ENCODE measurements at places on chromosomes 16 and 17.

DNA sequence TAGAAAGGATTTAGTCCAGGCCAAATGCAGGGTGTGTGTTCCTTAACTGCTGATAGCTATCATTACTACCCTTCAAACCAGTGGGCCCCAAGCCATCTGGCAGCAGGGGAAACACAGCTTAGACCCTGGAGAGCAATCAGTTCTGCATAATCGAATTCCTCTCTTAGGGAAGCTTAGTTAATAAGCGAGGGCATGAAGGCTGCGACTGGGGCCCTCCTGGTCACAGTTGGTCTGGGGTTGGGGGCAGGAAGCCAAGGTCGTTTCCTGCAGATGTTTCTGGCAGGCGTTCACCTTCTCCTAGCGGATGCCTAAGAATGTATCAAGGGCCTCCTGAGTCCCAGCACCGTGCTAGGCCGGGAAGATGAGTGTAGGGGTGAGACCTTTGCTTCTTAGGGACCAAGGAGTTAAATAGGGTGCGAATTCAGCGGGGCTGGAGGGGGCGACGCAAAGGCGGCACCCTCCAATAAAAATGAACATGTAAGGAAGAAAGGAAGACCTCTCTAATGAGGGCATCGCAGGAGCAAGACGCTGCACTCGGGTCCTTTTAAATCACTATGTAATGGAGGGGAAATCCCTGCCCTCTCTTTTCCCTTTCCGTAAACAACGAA is 16.5 kb upstream of the EEF2K start:
- DNase-seq, result no peak

DNA sequence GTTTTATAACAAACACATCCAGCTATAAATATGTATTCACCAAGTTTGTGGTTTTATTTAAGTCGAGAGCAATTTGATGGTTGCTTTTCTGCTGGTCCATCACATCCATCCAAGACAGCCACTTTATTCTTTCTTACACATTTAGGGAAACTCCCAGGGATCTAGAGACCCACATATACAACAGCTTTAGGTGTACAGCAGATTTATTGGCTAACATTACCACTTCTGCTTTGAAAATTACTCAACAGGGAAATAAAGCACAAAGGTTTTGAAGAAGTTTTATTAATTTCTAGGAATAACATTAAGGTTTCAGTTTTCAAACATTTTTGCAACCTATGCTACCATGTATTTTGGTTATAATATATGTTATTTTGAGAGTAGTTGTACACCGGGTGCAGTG is 6.9 kb downstream of the ERCC4 start:
- DNase-seq, result no peak

DNA sequence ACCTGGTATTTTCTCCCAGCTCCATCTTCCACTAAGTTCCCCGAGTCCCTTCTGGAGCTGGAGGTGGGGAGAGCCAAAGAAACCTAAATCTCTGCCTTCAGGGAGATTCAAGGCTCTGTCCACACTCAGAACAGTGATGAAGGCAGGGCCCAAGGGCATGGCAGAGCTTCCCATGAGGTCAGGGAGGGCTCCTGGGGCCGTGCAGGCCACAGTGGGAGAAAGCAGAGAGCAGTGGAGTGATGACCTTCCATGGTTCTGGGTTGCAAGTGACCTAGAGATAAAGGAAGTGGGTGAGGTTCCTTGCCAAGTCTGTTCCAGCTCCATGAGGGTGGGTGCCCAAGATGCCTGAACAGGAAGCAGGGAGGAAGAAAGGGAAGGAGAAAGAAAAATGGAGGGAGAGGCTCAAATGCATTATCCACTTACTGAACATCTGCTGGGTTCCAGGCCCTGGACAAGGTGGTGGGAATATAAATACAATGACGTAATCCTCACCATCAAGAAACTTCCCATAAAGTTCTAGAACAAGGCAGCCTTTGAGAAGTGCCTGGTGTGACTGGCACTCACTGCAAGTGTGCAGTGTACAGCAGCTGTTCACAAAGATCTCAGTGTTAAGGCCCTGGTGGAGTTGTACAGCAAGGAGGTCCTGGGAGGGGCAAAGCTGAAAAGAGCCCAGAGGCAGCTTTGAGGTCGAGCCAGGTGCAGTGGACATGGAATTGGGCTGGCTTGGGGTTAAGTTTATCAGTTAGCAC is 13.3 kb downstream of the TBKBP1 start:
- DNase-seq, result no peak

- DNase-seq, result no peak
Measured at GRCh38 chr17:71976011-71976649, 144.7 kb upstream of the SOX9 start.

GRCh38 chr16:46688101-46688653 is 801 bp downstream of the VPS35 start:
- peak; percentile 24 for DNase-seq

DNA sequence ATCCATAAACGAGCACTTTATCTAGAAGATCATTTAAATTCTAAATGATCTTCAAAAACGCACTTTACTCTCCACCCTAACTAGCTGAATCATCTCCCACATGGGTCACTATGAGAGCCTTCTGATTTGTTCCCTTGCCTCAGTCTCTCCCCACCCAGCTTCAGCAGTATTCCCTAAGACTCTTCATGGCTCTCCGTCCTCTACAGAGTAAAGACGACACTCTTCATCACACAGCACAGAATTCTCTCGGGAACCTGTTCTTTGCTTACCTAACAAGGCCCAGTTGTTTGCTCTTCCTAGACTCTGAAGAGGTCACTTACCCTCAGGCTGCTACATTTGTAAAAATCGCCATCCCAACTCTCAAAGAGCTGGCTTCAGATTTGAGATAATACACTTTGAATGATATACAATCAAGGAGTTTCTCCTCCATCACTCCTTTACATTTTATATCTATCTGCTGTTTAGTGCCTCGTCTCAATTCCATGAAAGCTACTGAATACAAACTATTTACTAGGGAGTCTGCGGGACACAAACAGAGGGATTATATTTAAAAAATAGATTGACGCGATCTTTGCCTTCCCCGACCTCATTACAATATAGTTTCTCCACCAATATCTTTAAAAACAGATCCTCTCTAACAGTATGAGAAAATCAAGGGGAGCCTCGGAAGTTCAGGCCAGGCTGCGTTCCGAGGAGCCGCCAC is 511 bp upstream of the LIG3 start:
- DNase-seq, result no peak

GRCh38 chr16:51747329-51747728 is 596.3 kb upstream of the SALL1 start:
- DNase-seq, result no peak

DNA sequence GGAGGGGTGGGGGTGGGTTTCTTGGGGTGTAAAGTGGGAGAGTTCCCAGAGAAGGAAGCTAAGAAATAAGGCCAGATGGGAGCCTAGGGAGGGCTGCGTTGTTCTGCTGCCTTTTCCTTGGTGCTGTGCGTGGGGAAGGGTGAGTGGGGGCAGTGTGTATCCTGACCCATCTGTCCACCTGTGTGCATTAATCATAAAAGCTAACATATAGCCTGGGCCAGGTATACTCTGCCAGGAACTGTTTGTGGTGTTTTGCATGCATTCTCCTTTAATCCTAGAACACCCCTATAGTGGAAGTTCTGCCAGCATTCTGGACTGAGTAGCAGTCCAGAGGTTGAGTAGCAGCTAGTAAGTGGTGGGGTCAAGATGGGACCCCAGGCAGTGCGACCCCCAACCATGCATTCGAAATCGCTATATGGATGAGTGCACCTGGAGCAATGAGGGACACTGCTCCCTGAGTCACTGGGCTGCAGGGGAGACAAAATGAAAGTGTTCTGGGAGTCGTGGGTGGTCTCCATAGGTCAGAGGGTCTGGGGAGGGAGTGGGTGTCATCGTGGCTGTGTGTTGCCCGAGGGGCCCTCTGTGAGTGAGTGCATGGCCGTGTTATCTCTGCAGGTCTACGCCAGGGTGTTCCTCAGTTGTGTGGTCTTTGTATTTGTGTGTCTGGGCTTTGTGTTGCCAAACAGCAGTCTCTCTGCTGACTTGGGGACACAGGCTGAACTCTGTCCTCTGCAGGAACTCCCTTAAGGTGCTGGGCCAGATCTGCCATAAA is 1.3 kb downstream of the ERBB2 start:
- DNase-seq, result no peak

- DNase-seq, result no peak
Measured at GRCh38 chr17:17787568-17787967, 49.2 kb downstream of the SREBF1 start.

- DNase-seq, result peak; percentile 30
Measured at GRCh38 chr16:31382485-31383161, 10.5 kb upstream of the ITGAD start.

DNA sequence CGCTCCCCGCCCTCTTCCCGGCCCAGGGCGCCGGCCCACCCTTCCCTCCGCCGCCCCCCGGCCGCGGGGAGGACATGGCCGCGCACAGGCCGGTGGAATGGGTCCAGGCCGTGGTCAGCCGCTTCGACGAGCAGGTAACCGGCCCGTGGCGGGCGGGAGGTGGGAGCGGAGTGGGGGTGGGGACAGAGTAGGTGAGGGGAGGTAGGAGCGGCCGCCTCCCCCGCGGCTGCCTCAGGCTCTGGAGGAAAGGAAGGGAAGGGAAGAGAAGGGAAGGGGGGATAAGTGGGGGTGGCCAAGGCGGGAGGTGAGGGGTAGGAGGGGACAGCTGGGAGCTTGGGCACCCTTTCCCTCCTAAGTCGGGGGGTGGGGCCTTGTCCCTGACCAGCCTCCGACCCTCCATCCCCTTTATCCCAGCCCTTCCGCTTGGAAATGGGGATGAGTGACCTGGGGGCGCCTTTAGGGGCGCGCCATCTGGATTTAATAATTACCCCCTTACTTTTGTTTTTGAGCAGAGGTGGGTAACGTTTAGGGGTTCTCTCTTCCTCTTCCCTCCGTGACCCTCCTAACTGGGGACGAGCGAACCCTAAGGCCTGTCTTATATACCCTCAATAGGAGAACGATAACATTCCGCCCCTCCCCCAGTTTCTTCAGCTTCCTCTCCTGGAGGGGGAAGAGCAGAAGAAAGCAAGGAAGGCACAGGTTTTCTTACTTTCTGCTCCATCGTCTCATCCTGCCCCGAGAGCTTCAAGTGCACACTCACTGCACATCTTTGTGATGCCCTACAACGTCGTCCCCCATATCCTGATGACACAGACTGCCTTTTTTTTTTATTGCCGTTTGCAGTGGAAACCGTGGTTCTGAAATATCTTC is 694 bp downstream of the NF1 start:
- DNase-seq, result peak; percentile 46

DNA sequence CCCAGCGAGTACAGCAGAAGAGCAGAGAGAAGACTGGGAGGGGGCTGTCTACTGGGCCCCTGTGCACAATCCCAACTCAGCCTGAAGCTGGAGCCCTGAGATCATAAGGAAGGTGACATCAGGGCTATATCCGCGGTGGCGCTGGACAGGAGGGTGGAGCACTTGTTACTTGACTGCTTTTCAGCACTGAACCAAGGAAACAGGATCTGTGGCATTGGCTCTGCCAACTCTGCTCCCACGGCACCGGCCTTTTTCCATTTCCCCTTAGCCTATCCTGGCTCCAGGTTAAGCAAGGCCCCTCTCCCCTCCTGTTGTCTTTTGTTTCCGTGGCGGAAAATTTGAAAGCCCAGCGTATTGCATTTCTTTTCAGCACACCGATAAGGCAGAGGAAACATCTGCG is 125.0 kb upstream of the IRX3 start:
- no peak for DNase-seq

- peak; percentile 83 for DNase-seq
Measured at GRCh38 chr17:27315322-27315721, 21.4 kb downstream of the WSB1 start.

DNA sequence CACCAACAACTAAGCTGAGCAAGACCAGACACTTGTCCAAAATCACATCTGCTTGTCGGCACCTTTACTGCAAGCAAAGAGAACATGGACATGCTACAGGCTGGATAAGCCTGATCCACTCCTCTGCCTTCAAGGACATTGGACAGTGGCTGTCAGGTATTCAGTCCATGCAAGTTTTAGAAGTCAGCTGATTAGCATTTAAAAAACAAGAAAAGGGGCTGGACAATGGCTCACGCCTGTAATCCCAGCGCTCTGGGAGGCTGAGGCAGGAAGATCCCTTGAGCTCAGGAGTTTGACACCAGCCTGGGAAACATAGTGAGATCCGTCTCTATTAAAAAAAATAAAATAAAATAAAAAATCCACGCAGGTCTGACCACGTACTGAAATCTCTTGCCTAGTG is 20.3 kb downstream of the PARN start:
- DNase-seq, result no peak

- DNase-seq, result peak; percentile 3
Measured at GRCh38 chr16:50744881-50745280, 3.0 kb downstream of the CYLD start.

DNA sequence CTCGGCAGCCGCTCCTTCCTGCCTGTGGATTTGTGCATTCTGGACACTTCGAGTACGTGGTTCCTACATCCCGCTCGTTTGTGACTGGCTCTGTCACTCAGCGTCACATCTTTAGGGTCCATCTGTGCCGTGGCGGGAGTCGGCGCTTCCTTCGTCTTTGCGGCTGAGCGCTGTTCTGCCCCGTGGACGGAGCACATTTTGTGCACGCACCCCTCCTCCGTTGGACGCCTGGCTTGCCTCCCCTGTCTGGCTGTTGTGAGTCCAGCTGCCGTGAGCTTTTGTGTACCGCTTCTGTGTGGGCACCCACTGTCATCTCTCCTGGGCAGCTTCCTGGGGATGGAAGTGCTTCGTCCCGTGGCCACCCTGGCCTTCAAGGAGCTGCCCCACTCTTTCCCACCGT is 6.4 kb downstream of the ZNF469 start:
- no peak for DNase-seq

DNA sequence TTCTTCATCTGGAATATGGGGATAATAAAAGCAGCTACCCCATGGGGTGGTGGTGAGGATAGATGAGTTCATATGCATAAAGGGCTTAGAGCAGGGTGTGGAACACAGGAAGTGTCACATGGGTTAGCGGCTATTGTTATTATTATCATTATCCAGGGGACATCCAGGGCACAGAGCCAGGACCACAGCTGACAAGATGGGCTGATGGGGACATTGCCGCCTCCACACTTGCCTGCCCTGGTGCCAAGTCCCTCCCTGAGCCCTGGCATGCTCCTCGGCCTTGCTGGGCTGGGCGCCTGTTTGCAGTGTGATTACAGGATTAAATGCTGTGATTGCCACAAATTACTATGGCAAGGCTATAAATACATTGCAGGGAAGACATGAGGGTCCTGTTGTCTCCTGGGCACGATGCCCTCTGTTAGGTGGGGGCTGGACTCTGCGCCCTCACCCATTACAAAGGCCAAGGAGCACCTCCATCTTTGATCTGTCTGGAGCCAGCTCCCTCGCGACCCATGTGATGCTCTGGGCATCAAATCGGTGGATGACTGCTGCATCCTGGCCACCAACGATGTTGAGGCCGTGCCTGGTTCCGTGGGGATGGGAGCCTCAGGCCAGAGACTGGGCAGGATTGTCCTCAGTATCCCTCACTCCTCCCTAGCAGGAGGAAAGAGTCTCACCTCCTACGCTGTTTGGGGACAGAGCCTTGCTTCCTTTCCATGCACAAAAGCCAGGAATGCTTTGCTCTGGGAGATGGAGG is 43.2 kb downstream of the PIMREG start:
- no peak for DNase-seq

DNA sequence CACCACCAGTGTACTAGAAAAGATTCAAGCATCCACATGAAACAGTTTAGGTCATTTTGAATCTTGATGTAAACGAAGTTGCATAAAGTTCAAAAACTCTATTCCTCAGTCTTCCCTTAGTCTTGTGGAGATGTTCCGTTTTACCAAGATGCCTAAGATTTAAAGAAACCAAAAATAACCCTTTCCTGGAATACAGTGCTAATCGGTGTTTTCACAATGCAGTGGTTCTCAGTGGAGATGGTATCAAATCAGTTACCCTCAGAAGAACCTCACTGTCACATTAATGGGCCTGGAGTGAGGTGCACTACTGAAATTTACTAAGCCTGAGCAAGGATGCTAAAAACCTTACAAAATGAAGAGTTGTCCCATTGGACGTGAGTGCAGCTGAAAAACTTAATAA is 9.1 kb downstream of the PTRH2 start:
- DNase-seq, result no peak

- DNase-seq, result no peak
Measured at GRCh38 chr17:76437467-76438402, 15.2 kb downstream of the UBE2O start.
